Nucleus accumbens (tissue), 56 donors: ENCODE measurements at places on chromosomes 12 and 14.

DNA sequence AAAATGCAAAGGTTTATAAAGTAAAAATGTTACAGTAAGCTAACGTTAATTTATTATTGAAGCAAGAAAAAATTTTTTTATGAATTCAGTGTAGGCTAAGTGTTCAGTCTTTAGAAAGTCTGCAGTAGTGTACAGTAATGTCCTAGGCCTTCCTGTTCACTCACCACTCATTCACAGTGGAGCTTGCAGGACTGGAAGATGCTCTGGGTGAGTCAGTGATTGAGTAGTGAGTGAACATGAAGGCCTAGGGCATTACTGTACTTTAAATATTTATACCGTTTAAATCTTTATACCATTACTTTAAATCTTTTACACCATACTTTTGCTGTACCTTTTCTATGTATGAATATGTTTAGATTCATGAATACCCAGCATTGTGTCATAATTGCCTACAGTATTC is 120.3 kb upstream of the SLC38A4 start:
- DNase-seq = no peak

DNA sequence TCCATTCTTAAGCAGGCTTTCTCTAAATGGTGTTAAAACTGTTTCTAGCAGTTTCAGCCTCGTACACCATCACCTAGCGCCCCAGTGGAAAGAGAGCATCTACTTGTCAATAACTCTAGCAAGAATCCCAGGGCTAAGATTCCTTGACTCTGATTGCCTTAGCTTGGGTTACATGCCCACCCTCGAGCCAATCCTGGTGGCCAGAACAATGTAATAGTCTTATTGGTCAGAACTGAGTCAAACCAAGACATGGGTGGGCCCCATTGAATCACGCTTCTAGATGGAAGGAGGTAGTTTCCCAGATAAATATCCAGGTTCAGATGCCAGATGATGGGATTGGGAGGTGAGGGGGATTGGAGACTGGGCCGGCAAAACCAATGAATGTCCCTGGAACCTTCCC is 55.9 kb upstream of the MED13L start:
- DNase-seq = no peak

DNA sequence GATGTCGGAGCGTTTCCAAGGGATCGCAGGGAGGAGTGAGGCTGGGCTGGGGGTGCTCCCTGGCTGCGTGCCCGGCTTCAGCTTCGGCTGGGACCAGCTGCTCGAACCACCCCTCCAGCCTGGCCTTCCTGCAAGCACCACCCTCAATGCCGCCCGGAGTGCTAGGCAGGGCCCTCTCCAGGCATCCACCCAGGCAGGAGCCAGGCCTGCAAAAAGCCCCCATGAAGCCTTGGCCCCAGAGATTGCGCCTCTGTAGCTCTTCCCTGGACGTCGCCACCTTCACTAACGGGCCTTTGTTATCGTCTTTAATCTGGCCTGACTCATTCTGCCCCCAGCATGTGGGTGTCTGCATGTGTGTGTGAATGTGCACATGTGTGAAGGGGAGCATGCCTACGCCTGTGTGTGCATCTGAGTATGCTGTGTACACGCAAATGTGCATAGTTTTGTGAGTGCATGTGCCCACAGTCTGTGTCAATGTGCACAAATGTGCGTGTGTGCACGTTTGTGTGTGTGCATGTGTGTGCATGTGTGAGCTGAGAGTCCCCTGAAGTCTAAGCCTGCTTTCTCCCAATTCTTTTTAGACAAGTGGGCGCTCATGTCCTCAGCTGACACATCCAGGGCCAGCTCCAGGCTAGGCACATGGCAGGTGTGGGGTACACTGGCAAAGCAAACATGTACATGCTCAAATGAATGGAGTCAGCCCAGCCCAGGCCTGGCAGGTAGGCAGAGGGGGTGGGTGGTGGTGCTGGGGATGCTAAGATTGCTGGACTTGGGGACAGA is 195.4 kb upstream of the C14orf180 start:
- no peak for DNase-seq

- DNase-seq = peak; percentile 27
Observed at GRCh38 chr14:63650256-63650952, 8.7 kb upstream of the WDR89 start.

GRCh38 chr12:64034901-64035576 is 187.1 kb downstream of the KICS2 start:
- DNase-seq = no peak

DNA sequence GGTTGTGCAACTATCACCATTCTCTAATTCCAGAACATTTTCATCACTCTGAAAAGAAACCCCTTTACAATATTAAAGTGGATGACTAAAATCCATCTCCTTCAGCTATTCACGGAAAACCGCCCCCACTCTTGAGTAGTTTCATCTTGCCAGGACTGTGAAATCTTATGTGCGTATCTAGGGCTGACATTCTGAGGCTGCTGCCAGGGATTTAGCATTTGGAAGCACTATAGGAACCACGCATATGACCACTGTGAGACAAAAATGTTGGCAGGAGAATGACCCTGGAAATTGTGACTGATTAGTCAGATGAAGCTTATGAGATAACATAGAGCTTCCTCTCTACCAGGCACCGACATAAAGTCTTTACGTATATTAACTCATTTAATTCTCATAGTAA is 305.2 kb upstream of the PDE3A start:
- DNase-seq = no peak

GRCh38 chr12:68291396-68292036 is 38.1 kb upstream of the IL22 start:
- no peak for DNase-seq

DNA sequence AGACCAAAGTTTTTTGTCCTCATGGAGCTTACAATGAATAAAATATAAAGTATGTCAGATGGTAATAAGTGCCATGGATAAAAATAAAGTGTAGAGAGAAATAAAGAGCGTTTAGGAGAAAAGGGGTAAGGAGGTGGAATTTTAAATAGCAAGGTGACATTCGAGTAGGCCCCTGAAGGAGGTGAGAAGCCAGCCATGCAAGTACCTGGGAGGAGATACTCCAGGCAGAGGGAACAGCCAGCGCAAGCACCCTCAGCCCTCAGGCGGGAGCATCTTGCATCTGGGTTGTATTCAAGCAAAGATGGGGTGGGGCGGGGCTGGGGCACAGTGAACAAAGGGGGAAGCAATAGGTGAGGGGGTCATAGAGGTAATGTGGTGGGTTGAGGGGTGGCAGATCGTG is 4.3 kb downstream of the TBC1D30 start:
- DNase-seq = no peak

- no peak for DNase-seq
Observed at GRCh38 chr12:111715279-111715678, 29.4 kb downstream of the ACAD10 start.
